ENCODE measurements at places on chromosomes 7 and 10. TPM values are rescaled to one million over a fixed set of nuclear protein-coding genes. Genes with fewer than 3 reads are reported as not detected.

DNA sequence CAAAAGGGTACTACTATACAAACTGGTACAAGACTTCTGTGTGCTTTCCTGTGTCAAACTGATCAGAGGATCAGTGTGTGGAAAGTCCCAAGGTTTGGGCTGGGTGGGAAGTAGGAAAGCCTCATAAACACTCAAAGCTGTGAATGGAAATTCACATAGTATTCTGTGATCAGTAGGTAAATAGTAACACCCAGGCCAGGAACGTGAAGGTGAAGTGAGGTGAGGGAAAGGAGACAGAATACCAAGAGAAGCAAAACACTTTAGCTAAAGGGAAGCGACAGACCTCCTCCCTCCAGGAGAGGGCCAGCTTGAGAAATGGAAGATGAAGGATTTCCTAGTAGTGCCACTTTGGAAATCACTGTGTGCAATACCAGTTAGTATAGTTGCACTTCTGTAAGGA lies 451.9 kb downstream of the KCNMA1 start:
- H3K4me1 ChIP-seq, result peaks cover 17% of the 10 kb centered on the region
- peak; percentile 34 for DNase-seq
- no peaks in the 10 kb centered on the region for H3K27me3 ChIP-seq

DNA sequence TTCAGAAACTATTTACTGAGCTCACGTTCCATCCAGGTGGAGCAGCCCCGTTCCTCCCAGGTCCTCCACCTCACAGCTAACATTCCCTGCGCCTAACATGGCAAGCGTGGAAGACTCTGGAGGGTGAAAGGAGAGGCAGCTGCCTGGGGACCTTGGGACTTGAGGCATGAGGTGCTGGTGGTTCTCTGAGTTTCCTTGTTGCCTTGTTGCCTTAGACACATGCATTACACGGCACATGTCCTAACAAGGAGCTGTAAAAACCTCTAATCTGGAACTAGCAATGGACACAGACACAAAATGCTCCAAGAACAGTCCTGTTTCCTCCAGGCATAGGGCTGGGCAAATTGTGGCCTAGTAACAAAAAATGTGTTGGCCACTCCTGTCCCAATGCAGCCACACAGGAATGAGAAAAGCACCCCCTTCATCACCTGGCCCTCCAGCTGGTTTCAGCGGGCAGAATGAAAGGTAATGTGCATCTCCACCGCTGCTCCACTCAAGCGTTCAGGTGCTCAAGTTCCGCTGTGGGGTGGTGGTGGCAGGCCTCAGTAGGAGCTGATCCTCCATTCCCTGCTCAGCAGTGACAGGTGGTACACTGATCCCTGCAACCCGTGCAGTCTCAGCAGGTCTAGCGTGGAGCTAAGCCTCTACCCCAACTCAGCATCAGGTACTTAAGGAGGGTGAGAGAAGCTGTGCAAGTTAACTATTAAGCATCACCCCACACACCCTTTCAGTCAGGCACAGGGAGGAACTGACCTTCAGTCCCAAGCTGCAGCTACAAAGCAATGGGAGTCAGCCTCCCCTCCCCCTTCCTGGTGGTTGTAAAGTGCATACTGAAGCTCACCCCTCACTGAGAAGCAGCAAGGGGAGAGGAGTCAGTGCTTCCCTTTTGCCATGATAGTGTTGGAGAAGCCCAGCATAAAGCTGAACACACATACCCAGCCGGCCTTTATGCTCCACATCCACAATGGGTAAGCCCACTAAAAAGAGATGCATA lies 382.8 kb downstream of the SDK1 start:
- no peaks in the 10 kb centered on the region for H3K36me3 ChIP-seq
- H3K4me1 ChIP-seq, result peaks cover 3% of the 10 kb centered on the region
- H3K27ac ChIP-seq, result peak overlapping the region; percentile 24
- H3K27me3 ChIP-seq, result no peaks in the 10 kb centered on the region
- no peak overlapping the region for H3K4me3 ChIP-seq
- DNase-seq, result peak; percentile 69

DNA sequence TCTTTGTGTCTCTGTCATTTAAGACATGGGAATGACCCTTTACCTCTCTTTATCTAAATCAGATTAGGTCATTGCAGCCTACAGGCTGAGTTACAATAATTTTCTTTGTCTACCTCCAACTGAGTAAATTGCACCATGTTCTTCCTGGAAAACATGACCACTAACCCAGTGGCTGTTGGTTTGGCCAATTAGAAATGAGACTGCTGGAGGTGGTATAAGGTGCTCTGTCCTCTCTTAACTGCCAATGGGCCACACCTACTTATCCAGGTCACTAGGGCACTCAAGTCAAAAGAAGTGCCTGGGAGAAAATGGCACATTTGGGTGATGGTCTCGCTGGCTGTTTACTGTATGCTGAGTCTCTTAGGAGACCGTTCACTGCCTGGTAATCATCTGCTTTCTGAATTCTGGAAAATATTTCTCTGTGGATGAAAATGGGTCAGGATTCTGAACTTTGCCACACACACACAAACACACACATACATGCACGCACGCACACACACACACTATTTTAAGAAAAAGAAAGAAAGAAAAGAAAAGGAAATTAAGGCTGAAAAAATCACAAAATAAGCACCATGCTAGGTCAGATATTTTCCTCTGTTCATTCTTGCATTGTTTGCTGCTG lies 16.4 kb downstream of the STAMBPL1 start:
- no peaks in the 10 kb centered on the region for H3K27me3 ChIP-seq
- peak; percentile 71 for DNase-seq
- H3K4me1 ChIP-seq, result peaks cover 41% of the 10 kb centered on the region
- no peak overlapping the region for H3K4me3 ChIP-seq

DNA sequence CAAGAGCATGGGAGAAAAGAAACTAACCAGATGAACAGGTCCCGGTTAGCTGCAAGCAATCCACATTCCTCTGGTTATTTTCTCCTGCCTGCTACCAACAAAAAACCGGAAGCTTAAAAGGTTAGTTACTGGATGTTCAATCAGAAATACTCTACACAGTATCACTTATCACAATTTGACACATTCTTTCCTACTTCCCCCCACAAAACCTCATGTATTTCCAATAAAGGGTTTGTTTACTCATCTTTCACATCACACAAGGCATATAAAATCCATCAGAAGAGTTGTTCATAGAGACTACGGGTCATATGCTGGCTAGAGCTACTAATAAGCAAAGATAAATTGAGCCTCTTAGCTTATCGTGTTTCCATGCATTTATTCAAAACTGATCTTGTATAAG lies 4.8 kb downstream of the SLC25A28 start:
- no peaks in the 10 kb centered on the region for H3K27me3 ChIP-seq
- no peaks in the 10 kb centered on the region for H3K36me3 ChIP-seq
- DNase-seq, result no peak
- H3K27ac ChIP-seq, result no peak overlapping the region
- peaks cover 17% of the 10 kb centered on the region for H3K4me1 ChIP-seq

DNA sequence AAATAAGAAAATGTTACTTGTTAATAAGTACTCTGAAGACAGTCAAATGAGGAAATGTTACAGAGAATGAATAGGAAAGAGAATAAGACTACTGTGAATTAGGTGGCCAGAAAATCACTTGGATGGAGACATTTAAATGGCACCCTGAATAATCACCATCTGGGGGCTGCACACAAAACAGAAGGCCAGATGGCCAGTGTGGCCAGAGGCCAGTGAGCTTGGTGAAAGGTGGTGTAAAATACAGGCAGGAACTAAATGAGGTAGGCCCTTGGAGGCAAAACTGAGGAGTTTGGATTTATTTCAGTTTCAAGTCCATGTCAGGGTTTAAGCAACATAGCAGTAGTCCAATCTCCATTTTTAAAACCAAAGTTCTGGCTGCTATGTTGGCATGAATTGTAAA lies 126.7 kb downstream of the TSPAN12 start:
- no peak for DNase-seq
- H3K27me3 ChIP-seq, result no peaks in the 10 kb centered on the region
- H3K36me3 ChIP-seq, result no peaks in the 10 kb centered on the region
- H3K4me3 ChIP-seq, result no peak overlapping the region
- no peaks in the 10 kb centered on the region for H3K4me1 ChIP-seq

- H3K36me3 ChIP-seq, result no peaks in the 10 kb centered on the region
- no peak for DNase-seq
- H3K27ac ChIP-seq, result no peak overlapping the region
- H3K4me3 ChIP-seq, result no peak overlapping the region
- H3K4me1 ChIP-seq, result no peaks in the 10 kb centered on the region
Measured at GRCh38 chr10:125505648-125506047, 177.3 kb downstream of the TEX36 start.

DNA sequence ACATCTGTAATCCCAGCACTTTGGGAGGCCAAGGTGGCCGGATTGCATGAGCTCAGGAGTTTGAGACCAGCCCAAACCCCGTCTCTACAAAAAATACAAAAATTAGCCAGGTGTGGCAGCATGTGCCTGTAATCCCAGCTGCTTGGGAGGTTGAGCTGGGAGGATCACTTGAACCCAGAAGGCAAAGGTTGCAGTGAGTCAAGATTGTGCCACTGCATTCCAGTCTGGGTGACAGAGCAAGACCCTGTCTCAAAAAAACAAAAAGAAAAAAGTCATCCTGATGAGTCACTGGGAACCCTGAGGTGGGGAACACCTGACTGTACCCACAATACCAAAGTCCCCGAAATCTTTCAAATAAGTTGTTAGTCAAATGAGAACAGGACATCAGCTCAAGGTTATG lies 80.0 kb downstream of the NEBL start:
- H3K4me3 ChIP-seq, result no peak overlapping the region
- H3K27me3 ChIP-seq, result no peaks in the 10 kb centered on the region
- no peak for DNase-seq
- H3K36me3 ChIP-seq, result no peaks in the 10 kb centered on the region
- H3K27ac ChIP-seq, result no peak overlapping the region

DNA sequence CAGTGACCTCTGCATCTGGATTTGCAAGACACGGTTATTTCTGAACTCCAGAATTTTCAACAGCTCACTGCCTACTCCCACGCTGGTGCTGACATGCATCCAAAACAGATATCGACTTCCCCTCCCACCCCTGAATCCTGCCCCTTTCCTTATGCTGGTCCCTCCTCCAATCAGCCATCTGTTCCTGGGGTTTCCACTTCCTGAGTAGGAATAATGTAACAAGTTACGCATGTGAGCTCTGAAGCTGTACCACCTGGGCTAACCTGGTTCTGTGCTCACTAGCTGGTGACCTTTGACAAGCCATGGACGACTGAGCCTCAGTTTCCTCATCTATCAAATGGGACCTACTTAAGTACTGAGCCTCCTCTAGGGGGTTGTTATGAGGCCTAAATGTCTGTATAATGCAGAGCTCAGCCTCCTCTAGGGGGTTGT lies 1.7 kb upstream of the NCAPG2 start:
- no peak for DNase-seq
- H3K27ac ChIP-seq, result no peak overlapping the region
- H3K36me3 ChIP-seq, result no peaks in the 10 kb centered on the region
- H3K27me3 ChIP-seq, result no peaks in the 10 kb centered on the region
- H3K4me3 ChIP-seq, result no peak overlapping the region
- no peaks in the 10 kb centered on the region for H3K4me1 ChIP-seq

- no peak overlapping the region for H3K4me3 ChIP-seq
- H3K27ac ChIP-seq, result no peak overlapping the region
- peaks cover 5% of the 10 kb centered on the region for H3K27me3 ChIP-seq
- H3K4me1 ChIP-seq, result no peaks in the 10 kb centered on the region
Measured at GRCh38 chr7:149670288-149670687, 103.1 kb downstream of the ZNF467 start.

STOX1 gene
- 6.4 TPM for total RNA-seq

GATA3 gene
- total RNA-seq, result 0.96 TPM

ATRNL1 gene
- total RNA-seq, result 18.7 TPM

LIPJ gene
- not detected for total RNA-seq
